ENCODE measurements at places on chromosomes 3 and 15.

- no peak overlapping the region for H3K4me3 ChIP-seq
- DNase-seq = no peak
- H3K27ac ChIP-seq = peak overlapping the region; percentile 92
- no peaks in the 10 kb centered on the region for H3K36me3 ChIP-seq
Observed at GRCh38 chr3:146154316-146154715, 6.7 kb downstream of the PLOD2 start.

DNA sequence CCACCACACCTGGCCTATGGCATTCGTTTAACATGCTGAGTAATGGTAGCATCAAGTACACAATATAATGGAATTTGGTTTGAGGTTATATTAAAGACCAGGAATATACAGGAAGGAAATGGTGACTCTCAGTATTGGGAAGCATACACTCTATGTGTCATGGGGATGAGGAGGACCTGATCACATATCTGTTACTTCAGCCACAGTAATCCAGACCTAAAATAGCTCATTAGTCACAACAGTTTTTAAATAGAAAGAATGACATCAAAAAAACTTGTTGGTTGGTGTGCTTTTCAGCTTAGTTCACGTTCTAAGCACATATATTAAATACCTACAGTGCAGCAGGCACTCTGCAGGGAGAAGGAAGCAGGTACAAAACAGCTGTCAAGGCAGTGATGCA is 52.5 kb upstream of the ATP2C1 start:
- H3K36me3 ChIP-seq = no peaks in the 10 kb centered on the region
- no peaks in the 10 kb centered on the region for H3K27me3 ChIP-seq
- H3K4me3 ChIP-seq = no peak overlapping the region
- no peak for DNase-seq
- H3K4me1 ChIP-seq = no peaks in the 10 kb centered on the region

DNA sequence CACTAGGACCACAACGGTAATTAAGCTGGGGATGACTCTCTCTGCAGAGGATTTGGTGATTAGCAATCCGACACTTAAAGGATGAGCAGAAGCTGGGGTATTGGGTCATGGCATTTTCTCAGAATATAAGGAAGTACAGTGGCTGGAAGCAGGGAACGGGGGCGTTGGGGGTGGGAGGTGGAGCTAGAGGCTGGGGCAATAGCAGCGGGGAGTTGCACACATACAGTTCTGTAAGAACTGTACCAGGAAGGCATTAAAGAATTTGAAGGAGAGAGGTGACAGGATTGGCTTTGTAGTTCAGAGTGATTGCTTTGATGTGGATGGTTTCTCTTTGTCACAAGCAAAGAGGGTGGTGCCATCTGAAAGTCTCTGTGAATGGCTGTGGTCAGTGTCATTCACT is 28.2 kb downstream of the PSMD6 start:
- no peak for DNase-seq
- H3K4me1 ChIP-seq = peaks cover 11% of the 10 kb centered on the region
- peaks cover 63% of the 10 kb centered on the region for H3K36me3 ChIP-seq
- no peak overlapping the region for H3K27ac ChIP-seq

GRCh38 chr3:188361888-188362287 is 207.9 kb downstream of the LPP start:
- H3K4me3 ChIP-seq = no peak overlapping the region
- no peaks in the 10 kb centered on the region for H3K27me3 ChIP-seq
- H3K36me3 ChIP-seq = no peaks in the 10 kb centered on the region
- no peak overlapping the region for H3K27ac ChIP-seq

- H3K4me1 ChIP-seq = peaks cover 20% of the 10 kb centered on the region
- no peak overlapping the region for H3K4me3 ChIP-seq
- H3K36me3 ChIP-seq = no peaks in the 10 kb centered on the region
- H3K27me3 ChIP-seq = no peaks in the 10 kb centered on the region
- H3K27ac ChIP-seq = peak overlapping the region; percentile 16
Observed at GRCh38 chr3:44993471-44994205, 17.6 kb downstream of the EXOSC7 start.

- DNase-seq = no peak
- H3K36me3 ChIP-seq = peaks cover 9% of the 10 kb centered on the region
- no peak overlapping the region for H3K27ac ChIP-seq
- H3K4me1 ChIP-seq = no peaks in the 10 kb centered on the region
- H3K4me3 ChIP-seq = no peak overlapping the region
- no peaks in the 10 kb centered on the region for H3K27me3 ChIP-seq
Observed at GRCh38 chr15:52137432-52138357, 25.1 kb upstream of the BCL2L10 start.

GRCh38 chr3:106332884-106333283 is 464.1 kb upstream of the CBLB start:
- H3K27me3 ChIP-seq = no peaks in the 10 kb centered on the region
- no peak for DNase-seq
- H3K36me3 ChIP-seq = no peaks in the 10 kb centered on the region

GRCh38 chr3:127413871-127414270 is 126.0 kb upstream of the PRR20G start:
- no peak overlapping the region for H3K27ac ChIP-seq
- H3K4me1 ChIP-seq = no peaks in the 10 kb centered on the region
- no peaks in the 10 kb centered on the region for H3K36me3 ChIP-seq
- peaks cover 11% of the 10 kb centered on the region for H3K27me3 ChIP-seq
- H3K4me3 ChIP-seq = no peak overlapping the region
- DNase-seq = no peak

GRCh38 chr3:39960515-39961191 is 151.2 kb downstream of the MYRIP start:
- H3K27ac ChIP-seq = peak overlapping the region; percentile 56
- no peaks in the 10 kb centered on the region for H3K27me3 ChIP-seq
- peaks cover 26% of the 10 kb centered on the region for H3K4me1 ChIP-seq
- no peaks in the 10 kb centered on the region for H3K36me3 ChIP-seq

DNA sequence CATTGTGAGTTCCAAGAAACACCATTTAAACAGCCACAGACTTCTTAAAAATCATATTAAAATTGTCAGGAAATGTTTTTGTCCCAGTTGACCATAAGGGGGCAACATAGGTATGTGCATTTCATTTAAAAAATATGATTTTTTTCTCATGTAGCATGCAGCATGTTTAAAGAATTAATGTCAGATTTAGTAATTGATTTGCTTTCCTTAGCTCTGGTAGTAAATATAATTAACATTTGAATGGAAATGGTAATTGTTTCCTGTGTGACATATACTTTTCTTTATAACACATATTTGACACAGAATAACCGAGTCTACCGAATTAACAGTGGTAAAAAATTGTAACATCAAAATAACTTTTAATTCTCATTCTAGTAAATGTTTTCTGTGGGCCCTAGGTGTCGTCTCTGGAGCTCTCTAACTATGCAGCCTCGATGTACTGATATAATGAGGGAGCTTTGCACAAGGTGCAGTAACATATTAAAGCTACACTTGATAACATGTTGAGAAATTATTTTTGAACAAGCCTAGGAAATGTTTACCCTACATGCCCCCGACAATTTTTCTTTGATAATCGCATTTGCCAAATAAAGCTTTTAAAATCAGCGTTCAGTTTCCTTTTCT is 34.9 kb downstream of the NXPE3 start:
- no peaks in the 10 kb centered on the region for H3K4me1 ChIP-seq
- H3K27ac ChIP-seq = no peak overlapping the region
- H3K4me3 ChIP-seq = no peak overlapping the region
- H3K27me3 ChIP-seq = no peaks in the 10 kb centered on the region
- peaks cover 3% of the 10 kb centered on the region for H3K36me3 ChIP-seq
- DNase-seq = no peak

GRCh38 chr15:75770131-75770530 is 57.5 kb upstream of the CSPG4 start:
- DNase-seq = no peak
- H3K4me1 ChIP-seq = no peaks in the 10 kb centered on the region
- no peak overlapping the region for H3K27ac ChIP-seq

DNA sequence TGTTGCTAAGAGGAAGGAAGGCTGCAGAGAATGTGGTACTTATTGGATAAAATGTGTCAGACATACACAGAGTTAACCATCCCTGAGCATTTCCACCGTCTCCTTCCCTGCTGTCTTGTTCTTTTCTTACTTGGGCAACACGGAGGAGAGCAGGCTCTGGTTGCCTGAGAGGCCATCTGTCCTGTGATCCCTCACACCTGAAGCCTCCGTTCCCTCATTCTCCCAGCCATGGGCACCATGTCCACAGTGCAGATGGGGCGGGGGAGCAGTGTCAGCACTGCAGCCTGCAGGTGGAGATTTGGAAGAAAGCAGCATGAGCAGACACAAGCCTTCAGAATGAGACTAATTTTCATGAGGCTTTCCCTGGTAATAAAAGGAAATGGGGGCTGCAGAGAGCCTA is 133.7 kb downstream of the CHCHD6 start:
- H3K27ac ChIP-seq = no peak overlapping the region
- H3K27me3 ChIP-seq = no peaks in the 10 kb centered on the region
- H3K4me3 ChIP-seq = no peak overlapping the region
- H3K36me3 ChIP-seq = no peaks in the 10 kb centered on the region
- no peak for DNase-seq

- no peak overlapping the region for H3K4me3 ChIP-seq
- no peak overlapping the region for H3K27ac ChIP-seq
- H3K4me1 ChIP-seq = no peaks in the 10 kb centered on the region
- H3K36me3 ChIP-seq = no peaks in the 10 kb centered on the region
Observed at GRCh38 chr15:39667382-39668127, 86.7 kb downstream of the THBS1 start.

DNA sequence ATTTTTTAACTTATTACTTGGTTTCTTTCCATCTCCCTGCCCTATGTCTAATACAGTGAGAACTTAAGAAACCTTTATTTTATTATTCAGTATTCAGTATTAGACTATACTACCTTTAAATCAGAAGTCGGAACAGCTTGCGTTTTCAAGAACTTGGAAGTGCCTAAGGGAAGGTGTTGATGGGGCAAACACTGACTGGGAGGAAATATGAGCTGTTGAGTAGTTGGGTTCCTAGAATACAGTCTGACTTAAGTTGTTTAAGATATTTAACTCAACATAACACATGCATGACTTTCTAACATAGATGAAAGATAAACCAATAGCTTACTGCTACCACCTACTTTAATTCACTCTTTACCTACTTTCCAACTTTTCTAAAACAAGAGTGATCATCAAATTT is 1048.1 kb downstream of the ROBO2 start:
- H3K36me3 ChIP-seq = no peaks in the 10 kb centered on the region
- H3K27ac ChIP-seq = no peak overlapping the region
- no peaks in the 10 kb centered on the region for H3K27me3 ChIP-seq
- H3K4me1 ChIP-seq = no peaks in the 10 kb centered on the region
- H3K4me3 ChIP-seq = no peak overlapping the region

DNA sequence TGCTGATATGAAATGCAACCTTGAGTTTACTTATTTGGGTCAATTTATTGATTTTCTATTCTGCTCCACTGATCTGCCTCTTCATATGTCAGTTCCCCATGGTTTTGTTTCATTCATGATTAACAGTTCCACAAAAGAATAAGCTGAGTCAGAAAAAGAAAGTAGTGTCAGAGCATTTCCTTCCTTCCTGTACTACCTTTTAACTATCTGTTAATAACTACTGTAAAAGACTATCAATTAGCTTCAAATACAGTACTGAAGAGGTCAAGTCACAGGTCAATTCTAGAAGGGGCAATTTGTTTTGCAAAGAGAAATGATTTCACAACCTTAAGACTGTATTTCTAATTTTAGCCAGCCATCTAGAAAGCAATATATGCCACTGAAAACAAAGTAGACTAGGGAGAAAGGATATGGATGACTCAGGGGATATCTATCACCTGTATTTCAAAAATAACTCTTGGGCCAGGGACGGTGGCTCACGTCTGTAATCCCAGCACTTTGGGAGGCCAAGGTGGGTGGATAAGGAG is 129.5 kb downstream of the TFDP2 start:
- H3K27me3 ChIP-seq = no peaks in the 10 kb centered on the region
- H3K4me1 ChIP-seq = peaks cover 3% of the 10 kb centered on the region
- H3K27ac ChIP-seq = no peak overlapping the region
- no peaks in the 10 kb centered on the region for H3K36me3 ChIP-seq
- H3K4me3 ChIP-seq = no peak overlapping the region
- no peak for DNase-seq

DNA sequence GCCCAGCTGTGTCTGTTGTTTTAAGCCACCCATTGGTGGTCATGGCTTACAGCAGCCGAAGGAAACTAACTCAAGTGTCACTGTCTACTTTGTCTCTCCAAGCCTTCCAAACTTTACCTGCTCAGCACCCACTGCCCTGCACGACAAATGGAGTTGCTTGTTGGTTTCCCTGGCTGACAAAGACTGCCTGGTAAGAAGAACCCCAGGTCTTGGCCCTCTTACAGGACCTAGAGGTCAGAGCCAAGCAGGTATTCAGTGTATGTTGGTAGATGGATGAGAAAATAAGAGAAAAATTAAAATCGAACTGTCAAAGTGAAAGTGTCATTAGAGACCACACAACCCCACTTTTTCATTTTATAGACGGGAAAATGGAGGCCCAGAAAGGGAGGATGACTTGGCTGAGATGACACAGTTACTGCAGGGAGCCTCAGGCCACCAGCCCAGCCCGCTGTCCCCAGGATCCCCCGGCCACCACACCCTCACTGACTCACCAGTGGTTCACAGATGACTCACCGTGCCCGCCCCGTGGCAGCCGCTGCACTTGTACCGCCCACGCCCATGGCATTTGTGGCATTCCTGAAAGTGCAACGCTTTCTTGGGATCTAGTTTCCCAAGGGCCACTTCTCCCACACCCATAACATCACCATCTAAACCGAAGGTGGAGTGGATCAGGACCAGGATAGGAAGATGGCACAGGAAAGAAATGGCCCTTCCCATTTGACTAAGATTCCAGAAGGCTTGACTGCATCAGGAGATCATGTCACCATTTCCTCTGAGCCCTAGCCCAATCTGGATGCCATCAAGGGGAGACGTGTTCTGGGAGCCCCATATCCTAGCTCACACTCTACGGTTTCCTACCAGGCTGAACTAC is 15.2 kb downstream of the SSUH2 start:
- H3K4me1 ChIP-seq = no peaks in the 10 kb centered on the region
- no peaks in the 10 kb centered on the region for H3K27me3 ChIP-seq
- DNase-seq = peak; percentile 52
- H3K4me3 ChIP-seq = no peak overlapping the region
- H3K36me3 ChIP-seq = no peaks in the 10 kb centered on the region

DNA sequence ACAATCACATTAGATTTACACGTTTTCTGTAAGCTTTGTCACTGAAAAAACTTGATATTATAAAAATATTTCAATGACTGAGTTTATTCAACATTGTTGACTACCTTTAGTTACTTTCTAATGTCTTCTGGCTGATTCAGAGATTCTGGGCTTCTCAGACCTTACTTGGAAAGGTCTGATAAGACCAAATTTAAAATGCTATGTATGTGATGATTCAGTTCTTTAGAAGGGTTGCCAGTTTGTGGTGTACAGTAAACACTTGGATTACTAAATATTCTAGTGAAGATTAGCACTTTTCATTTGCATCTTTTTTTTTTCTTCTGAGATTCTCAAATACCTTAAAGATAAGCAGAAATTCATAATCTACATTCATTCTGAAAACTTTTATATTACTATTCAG is 49.8 kb downstream of the SGO1 start:
- no peaks in the 10 kb centered on the region for H3K36me3 ChIP-seq
- H3K4me3 ChIP-seq = no peak overlapping the region
- H3K27me3 ChIP-seq = no peaks in the 10 kb centered on the region
- peaks cover 1% of the 10 kb centered on the region for H3K4me1 ChIP-seq
- H3K27ac ChIP-seq = no peak overlapping the region

DNA sequence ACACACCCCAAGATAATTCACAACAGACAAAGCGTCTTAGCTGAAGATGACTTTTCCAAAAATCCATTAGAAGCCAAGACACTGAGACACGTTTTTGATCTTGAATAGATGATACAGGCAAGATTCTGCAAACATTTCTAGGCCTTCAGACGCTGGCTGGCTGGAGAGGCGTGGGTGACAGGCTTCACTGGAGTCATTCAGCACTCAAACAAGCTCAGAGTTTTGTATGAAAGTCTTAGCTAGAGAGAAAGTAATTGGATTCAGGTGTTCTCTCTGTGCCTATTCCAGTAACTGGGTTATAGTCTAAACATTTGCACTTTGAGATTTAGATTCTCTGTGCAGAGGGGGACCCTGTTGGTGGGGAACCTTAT is 147.7 kb upstream of the BHLHE40 start:
- no peak for DNase-seq
- H3K27ac ChIP-seq = peak overlapping the region; percentile 48
- H3K36me3 ChIP-seq = no peaks in the 10 kb centered on the region
- peaks cover 25% of the 10 kb centered on the region for H3K4me1 ChIP-seq

All from heart left ventricle (tissue), 16 donors.